Fibroblast of skin of back (primary cell): ENCODE measurements at places on chromosomes 3 and 15.

GRCh38 chr3:155535098-155535497 lies 209.8 kb downstream of the PLCH1 start:
- DNase-seq, result no peak

DNA sequence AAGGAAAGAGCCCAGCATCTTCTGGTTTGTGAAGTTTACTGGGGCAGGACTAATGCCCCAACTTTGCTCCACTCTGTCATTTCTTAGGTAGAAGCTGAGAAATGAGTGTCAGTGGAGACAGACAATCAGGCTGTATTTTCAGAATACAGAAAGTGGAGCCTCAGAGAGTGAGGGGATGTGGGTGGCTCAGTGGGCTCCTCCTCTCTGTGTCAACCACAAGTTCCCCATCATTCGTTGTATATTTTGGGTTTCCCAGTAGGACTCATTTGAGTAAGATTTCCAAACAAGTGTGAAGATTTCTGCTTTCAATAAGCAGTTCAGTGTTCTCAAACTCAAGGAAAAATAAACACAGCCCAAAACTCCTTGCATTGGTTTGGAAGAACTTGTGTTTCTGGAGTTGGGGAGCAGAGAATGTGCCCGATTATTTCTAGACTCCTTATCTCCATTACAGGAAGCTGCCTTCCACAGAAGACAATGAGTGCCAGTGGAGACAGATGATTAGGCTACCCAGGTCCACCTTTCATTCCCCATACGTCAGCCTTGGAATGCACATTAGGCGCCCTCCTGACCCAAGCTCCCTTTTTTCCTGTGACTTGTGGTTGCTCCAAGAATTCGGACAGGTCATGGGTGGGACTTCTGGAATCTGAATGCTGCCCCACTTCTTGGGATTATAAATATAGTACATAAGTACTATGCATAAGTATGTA lies 792.1 kb upstream of the LMCD1 start:
- no peak for DNase-seq

- DNase-seq, result no peak
Measured at GRCh38 chr3:59963676-59964075, 913.9 kb upstream of the CFAP20DC start.

DNA sequence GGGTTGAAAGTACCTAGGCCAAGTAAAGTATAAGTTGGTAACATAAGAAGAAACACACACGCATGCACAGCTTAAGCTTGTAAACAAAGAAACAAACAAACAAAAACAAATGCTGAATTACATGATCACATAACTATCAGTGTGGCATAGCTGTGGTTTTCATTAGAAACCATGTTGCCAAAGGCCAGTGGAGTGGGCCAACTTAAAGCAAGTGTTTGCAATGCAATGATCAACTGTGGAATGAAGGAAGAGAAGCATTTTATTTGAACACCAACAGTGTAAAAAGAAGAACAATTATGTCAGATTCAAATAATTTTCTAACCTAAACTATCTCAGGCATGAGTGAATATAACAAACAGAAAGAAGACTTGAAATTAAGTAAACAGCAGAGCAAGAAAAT lies 199.4 kb upstream of the STRIT1 start:
- DNase-seq, result peak; percentile 7

GRCh38 chr15:66221126-66221525 lies 32.4 kb downstream of the MEGF11 start:
- no peak for DNase-seq

- no peak for DNase-seq
Measured at GRCh38 chr15:33026614-33027013, 167.9 kb downstream of the FMN1 start.

- no peak for DNase-seq
Measured at GRCh38 chr3:150073513-150073912, 102.8 kb upstream of the PFN2 start.
